ENCODE measurements at places on chromosomes 7 and 10.
A peak's percentile ranks its signal among the peaks of the same experiment; 100 is the strongest.

DNA sequence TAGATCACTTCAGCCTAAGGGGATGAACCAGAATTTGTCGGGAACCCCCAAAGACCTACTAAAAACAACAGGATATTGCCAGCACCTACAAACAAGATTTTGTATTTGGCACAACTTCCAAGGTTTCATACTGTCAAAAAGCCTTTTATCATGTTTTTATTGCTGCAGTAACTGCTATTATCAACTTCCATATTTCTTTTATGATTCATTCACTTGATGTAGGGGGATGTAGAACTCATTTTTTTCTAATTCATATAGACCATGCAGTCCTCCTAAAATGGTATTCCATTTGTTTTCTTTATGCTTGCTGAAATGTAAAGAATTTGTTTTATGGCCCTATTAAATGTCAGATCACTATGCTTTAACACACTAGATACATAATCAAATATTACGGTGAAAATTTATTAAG, 30.0 kb upstream of the WNT16 start:
- DNase-seq, result no peak
- H3K27me3 ChIP-seq, result no peaks in the 10 kb centered on the region
- H3K4me1 ChIP-seq, result 0 out of 2 replicates have a peak, but pooled peaks cover 5% of the 10 kb centered on the region
- H3K36me3 ChIP-seq, result no peaks in the 10 kb centered on the region
- no peak overlapping the region for H3K27ac ChIP-seq
- no peak overlapping the region for H3K4me3 ChIP-seq

DNA sequence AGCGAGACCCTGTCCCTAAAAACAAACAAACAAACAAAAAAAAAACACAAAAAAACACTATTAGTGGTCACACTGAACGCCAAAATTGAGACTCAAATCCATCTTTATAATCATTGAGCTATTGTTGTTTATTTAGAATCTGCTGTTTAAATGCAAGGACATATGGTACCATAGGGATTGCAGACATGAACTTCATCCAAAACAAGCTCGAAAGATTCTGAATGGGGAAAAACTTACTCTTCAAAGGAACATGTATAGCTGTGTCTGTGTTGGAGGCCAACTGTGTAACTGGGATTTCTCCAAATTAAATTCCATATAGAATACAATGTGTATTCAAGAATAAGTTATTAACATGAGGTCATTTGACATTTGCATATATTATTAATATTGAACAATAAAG, 74.7 kb upstream of the GPR158 start:
- no peaks in the 10 kb centered on the region for H3K36me3 ChIP-seq
- H3K27ac ChIP-seq, result no peak overlapping the region
- H3K4me3 ChIP-seq, result no peak overlapping the region
- H3K4me1 ChIP-seq, result no peaks in the 10 kb centered on the region

DNA sequence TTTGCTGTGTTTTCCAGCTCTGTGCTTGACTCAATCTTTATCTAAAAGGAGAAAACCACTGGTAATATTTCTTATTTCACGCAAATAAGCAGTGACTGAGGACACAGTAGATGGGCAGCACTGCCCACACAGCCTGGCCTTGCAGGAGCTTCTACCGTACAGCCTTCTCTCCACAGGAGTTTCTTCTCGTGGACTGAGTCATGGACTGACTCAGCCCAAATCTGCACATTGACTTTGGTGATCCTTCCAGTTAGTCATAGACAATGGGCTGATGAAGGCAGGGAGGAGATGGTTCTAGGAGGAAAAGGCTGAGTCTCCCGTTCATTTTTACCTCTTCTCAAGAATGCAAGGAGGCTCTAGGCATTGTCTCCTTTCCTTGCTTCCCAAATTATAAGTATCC, 200.7 kb downstream of the RAPGEF5 start:
- H3K4me1 ChIP-seq, result peaks cover 8% of the 10 kb centered on the region
- H3K4me3 ChIP-seq, result no peak overlapping the region
- peak; percentile 91 for DNase-seq

DNA sequence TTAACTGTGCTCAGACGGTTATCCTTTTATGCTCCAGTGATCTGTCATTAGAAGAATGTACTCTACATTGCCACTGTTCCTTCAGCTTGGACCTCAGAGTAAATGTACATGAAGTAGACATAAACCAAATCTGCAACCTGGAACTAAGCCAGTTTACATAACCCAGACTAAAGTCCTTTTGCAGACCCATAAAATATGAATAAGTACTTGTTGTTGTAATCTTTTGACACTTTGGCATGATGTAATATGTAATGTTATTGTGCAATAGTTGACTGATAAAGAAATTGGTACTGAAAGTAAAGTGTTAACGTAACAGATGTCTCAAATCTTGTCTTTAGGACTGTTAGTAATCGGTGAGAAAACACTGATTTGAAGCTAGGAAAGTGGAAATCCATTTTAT, 115.8 kb upstream of the SORCS1 start:
- H3K27me3 ChIP-seq, result no peaks in the 10 kb centered on the region
- no peak overlapping the region for H3K27ac ChIP-seq
- no peaks in the 10 kb centered on the region for H3K4me1 ChIP-seq
- H3K4me3 ChIP-seq, result no peak overlapping the region
- no peak for DNase-seq
- H3K36me3 ChIP-seq, result no peaks in the 10 kb centered on the region

GRCh38 chr7:30975256-30975899, 11.6 kb downstream of the GHRHR start:
- H3K4me1 ChIP-seq, result no peaks in the 10 kb centered on the region
- H3K27me3 ChIP-seq, result peaks cover 45% of the 10 kb centered on the region
- no peak overlapping the region for H3K4me3 ChIP-seq
- no peak overlapping the region for H3K27ac ChIP-seq

- no peaks in the 10 kb centered on the region for H3K27me3 ChIP-seq
- peaks cover 33% of the 10 kb centered on the region for H3K4me1 ChIP-seq
- no peak overlapping the region for H3K4me3 ChIP-seq
These were observed 77.8 kb downstream of the JAZF1 start for GRCh38 chr7:28102797-28103196.

DNA sequence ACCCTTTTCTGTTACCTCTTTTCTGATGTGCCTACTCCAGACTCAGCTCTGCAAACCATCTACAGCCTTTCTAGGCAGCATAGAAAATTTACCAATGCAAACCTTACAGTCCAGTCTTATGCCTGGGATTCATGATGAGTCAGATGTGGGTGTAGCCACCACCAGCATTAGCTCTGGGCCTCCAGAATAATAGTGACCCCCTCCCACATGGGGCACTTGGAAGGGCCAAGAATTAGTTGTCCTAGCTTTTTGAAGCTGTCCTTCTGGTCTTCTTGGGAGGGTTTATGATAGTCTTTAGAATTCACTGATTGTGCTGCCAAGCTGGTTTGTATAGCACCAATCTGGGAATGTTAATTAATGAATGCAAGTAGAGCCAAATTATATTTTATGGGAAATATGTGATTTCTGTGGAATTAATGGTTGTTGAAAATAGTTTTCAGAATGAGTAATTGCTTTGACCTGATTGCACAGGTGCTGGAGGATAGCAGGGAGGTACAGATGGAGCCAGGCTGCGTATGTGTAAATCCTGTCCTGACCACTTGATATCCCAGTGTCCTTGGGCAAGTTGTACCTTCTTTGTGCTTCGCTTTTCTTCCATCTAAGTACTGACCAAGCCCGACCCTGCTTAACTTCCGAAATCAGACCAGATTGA, 94.8 kb downstream of the CPED1 start:
- H3K4me1 ChIP-seq, result peaks cover 69% of the 10 kb centered on the region
- H3K27ac ChIP-seq, result peak overlapping the region; percentile 87
- H3K36me3 ChIP-seq, result no peaks in the 10 kb centered on the region
- H3K4me3 ChIP-seq, result peak overlapping the region; percentile 56
- DNase-seq, result peak; percentile 87
- H3K27me3 ChIP-seq, result no peaks in the 10 kb centered on the region
